ENCODE measurements at places on chromosomes 2 and 18.

- no peak for DNase-seq
These were observed 48.1 kb upstream of the HPCAL1 start for GRCh38 chr2:10254373-10255188.

GRCh38 chr2:47401789-47402554 is 984 bp upstream of the MSH2 start:
- peak; percentile 48 for DNase-seq

GRCh38 chr2:16262526-16263178 is 322.3 kb downstream of the MYCN start:
- DNase-seq, result peak; percentile 13

GRCh38 chr2:58959996-58960395 is 718.9 kb upstream of the FANCL start:
- DNase-seq, result no peak

DNA sequence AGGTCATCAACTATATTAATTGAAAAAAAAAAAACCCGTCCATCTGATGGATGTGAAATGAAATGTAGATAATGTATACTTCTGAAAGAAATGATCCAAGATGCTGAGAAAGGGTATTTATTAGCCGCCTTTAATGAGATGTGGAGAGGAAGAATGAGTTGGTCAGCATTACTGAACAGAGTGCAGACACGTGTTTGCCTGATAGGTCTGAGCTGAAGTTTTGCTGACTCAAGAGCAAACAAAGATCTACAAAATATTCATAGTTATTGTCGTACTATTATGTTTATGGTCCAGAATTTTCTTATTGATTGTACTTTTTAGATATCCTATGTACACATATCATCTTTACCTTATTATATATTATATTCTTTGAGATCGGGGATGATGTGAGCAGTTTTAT is 235.3 kb downstream of the RDH14 start:
- DNase-seq, result no peak

DNA sequence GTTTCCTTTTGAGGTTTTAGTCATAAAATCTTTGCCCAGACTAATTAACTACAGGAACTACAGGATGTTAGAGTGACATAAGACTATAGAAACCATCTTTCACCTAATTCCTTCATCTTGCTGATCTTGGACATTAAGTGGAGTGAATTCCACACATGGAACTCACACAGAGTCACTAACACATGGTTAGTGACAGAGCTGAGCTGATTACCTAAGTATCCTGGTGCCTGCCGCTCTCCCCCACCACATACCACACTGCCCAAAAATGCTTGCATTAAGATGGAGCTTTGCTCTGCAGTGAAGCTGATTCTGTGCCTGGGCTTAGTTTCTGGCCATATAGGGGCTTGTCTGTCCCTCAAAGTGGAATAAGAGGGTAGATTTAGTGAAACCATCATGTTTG is 332.9 kb upstream of the NT5C1B start:
- no peak for DNase-seq

- no peak for DNase-seq
These were observed 373.6 kb downstream of the MBD2 start for GRCh38 chr18:53850902-53851301.

GRCh38 chr2:7196883-7197282 is 279.7 kb downstream of the RNF144A start:
- no peak for DNase-seq

- no peak for DNase-seq
These were observed 64.0 kb downstream of the TFCP2L1 start for GRCh38 chr2:121220995-121221394.

DNA sequence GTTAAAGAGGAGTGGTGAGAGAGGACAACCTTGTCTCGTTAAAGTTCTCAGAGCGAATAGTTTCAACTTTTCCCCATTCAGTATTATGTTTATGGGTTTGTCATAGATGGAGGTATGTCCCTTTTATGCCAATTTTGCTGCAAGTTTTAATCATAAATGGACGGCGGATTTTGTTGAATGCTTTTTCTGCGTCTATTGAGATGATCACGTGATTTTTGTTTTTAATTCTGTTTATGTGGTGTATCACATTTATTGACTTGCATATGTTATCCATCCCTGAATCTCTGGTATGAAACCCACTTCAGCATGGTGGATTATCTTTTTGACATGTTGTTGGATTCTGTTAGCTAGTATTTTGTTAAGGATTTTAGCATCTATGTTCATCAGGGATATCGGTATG is 1123.8 kb upstream of the KLHL29 start:
- no peak for DNase-seq

GRCh38 chr18:28357766-28358401 is 181.0 kb upstream of the CDH2 start:
- no peak for DNase-seq

- no peak for DNase-seq
These were observed 98.9 kb downstream of the ABI2 start for GRCh38 chr2:203427061-203427460.

DNA sequence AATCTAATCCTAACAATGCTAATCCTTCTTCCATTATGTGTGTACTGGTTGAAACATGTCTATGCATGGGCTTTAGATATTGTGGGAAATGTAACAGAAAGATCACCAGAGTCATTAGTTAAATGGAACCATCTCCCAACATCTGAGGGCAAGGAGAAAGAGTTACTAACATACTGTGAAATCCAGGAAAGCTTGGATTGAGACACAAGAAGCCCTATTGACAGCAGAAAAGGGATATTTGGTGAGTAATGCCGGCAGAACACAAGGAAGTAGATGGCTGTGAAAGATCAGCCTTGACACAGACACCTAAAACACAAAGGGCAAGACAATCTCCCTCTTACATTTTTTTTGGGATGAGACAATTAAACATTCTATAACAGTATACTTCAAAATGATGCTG is 28.5 kb upstream of the LAMA1 start:
- no peak for DNase-seq

- no peak for DNase-seq
These were observed 16.1 kb upstream of the GNAL start for GRCh38 chr18:11672846-11673454.

- DNase-seq, result no peak
These were observed 131.7 kb downstream of the PHLPP1 start for GRCh38 chr18:62847081-62847480.

DNA sequence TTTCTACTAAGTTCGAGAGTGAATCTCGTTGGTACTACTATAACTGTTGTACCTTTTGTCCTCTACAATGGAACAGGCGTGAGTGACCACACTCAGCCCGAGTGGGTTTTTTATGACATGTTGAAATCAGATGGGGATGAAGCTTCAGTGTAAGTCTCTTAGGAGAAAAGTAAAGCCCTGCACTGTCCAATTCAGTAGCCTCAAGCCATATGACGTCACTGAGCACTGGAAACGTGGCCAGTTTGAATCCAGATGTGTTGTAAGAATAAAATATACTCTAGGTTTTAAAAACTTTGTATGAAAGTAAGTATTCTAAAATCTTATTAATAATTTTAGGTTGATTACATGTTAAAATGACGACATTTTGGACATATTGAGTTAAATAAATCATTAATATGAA is 101.7 kb upstream of the SP3 start:
- no peak for DNase-seq

- DNase-seq, result no peak
These were observed 29.3 kb downstream of the MEX3C start for GRCh38 chr18:51168026-51168742.

GRCh38 chr2:105279126-105279525 is 37.6 kb downstream of the GPR45 start:
- DNase-seq, result no peak

DNA sequence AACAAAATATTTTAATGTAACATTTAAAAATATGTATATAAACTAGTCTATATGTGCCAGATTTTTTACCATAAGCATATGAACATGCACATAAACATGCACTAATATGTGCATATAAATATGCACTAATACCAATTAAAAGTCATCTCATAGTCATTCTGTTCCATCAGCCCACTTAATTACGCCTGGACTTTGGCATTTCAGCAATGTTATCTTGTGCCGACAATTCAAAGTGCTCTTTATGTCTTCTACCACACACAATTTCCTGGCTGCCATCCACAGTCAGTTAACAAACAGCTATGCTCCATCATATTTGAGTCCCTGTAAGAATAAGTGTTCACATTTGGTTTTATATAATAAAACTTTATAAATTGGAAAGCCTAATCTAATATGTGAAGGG is 92.6 kb upstream of the TSPYL6 start:
- no peak for DNase-seq

GRCh38 chr2:142858961-142859360 is 18.5 kb upstream of the KYNU start:
- no peak for DNase-seq

GRCh38 chr2:112195167-112195766 is 57.1 kb downstream of the FBLN7 start:
- DNase-seq, result no peak

- no peak for DNase-seq
These were observed 507.9 kb upstream of the CDH2 start for GRCh38 chr18:28684746-28685355.
